ENCODE measurements at places on chromosomes 4 and X. TPM values are rescaled to one million over a fixed set of nuclear protein-coding genes. Genes with fewer than 3 reads are reported as not detected.
A peak's percentile ranks its signal among the peaks of the same experiment; 100 is the strongest.

- H3K36me3 ChIP-seq, result no peaks in the 10 kb centered on the region
- no peaks in the 10 kb centered on the region for H3K27me3 ChIP-seq
- H3K4me1 ChIP-seq, result peaks cover 43% of the 10 kb centered on the region
- no peak overlapping the region for H3K4me3 ChIP-seq
- H3K27ac ChIP-seq, result no peak overlapping the region
Observed at GRCh38 chr4:1036976-1037810, 25.8 kb downstream of the FGFRL1 start.

DNA sequence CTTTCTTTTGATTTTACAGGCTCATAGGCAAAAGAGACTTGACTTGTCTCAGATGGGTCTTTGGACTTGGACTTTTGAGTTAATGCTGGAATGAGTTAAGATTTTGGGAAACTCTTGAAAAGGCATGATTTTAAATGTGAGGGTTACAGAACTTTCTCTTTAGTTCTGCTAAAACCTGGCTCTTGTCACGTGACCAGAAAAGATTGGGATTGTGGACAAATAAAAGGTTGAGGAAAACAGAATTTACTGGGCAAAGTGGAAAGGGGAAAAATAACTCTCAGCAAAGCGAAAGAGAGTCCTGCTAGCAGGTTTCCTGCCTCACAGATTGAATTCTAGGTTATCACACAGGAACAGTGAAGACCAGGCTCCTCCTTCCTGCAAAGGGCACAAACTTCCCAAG lies 114.0 kb downstream of the SPANXN4 start:
- DNase-seq, result no peak
- no peak overlapping the region for H3K4me3 ChIP-seq
- no peaks in the 10 kb centered on the region for H3K36me3 ChIP-seq
- H3K4me1 ChIP-seq, result no peaks in the 10 kb centered on the region
- no peaks in the 10 kb centered on the region for H3K27me3 ChIP-seq

DNA sequence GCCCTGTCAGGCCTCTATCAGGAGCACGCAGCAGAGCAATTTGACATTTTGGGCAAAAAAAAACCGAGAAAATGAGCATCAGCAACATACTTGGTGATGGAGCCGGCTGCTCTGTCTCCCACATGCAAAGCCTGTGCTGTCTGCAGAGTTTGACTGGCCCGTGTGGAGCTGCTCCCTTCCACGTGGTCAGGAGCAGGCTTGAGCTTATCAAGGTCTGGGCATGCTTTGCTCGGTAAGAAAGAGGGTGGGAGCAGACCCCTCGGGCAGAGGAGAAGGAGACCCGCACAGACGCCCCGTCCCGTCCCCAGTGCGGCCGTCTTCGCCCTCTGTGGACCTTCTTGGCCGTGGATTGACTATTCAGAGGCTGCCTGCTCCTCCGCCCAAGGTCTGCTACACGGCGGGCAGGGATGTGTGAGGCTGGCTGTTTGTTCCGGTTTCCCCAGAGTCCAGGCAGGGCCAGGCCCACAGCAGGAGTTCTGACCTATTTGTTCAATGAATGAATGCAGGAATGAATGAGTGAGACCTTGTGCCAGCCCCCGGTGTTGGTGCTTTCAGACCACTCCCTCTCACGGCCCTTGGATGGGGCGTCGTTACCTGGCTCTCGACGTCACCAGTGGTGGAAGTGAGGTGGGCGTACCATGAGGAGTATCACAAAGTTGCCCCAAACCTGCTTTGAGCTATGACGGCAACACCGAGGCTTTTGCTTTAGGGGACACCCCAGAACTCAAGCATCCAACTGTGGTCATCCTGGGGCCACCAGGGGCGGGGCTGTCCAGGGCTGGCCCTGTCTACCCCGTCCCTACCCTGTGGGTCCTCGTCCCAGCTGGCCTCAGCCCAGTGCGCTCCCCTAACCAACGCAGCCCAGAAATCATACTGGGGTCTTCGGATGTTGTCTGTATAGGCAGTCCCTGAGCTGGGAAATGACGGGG lies 54.7 kb upstream of the ADRA2C start:
- no peak for DNase-seq
- no peaks in the 10 kb centered on the region for H3K27me3 ChIP-seq
- H3K27ac ChIP-seq, result no peak overlapping the region
- no peaks in the 10 kb centered on the region for H3K36me3 ChIP-seq
- peaks cover 5% of the 10 kb centered on the region for H3K4me1 ChIP-seq
- no peak overlapping the region for H3K4me3 ChIP-seq

DNA sequence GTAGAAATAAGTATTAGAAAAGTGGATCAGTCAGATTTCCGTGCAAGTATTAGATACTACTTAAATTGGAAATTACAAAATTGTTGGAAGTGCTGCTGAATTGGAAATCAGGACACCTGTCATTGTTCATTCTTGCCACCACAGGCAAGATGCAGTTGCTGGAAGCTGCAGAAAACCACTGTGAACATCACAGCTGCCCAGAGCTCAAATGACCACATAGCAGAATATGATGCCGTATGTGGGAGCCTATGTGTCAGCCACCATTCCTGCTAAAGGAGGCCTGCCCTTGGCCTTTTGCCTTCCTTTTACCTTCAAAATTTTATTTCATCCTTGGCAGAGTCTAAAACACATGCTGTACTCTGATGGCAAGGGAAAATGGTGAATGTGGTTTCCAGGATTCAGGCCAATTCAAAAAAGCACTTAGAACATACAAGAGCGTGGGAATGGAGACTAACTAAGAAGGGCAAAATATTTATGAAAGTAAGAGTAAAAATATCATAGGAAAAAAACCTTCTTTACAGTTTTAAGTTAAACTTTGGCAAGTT lies 1005.5 kb upstream of the GRID2 start:
- H3K4me1 ChIP-seq, result no peaks in the 10 kb centered on the region
- no peaks in the 10 kb centered on the region for H3K36me3 ChIP-seq
- H3K4me3 ChIP-seq, result no peak overlapping the region
- H3K27me3 ChIP-seq, result no peaks in the 10 kb centered on the region

DNA sequence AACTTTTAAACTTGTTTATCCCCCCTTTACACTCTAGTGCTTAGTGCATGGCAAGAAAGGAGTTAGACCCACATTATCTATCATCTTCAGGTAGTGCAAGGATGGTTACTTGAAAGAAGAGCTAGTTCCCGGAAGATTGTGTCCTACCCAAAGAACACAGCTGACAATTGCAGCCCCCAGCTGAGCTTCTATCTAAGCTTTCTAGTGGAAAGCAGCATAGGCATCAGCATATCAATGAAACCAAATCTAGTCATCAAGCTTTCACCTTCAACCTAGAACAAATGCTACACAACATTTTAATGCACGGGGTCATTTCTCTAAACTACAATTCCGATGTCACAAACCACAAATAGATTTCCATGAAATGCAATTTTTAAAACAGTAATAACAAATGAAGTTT lies 88.9 kb upstream of the TFDP3 start:
- H3K27me3 ChIP-seq, result no peaks in the 10 kb centered on the region
- H3K4me3 ChIP-seq, result peak overlapping the region; percentile 30
- peaks cover 54% of the 10 kb centered on the region for H3K4me1 ChIP-seq
- H3K36me3 ChIP-seq, result no peaks in the 10 kb centered on the region
- peak; percentile 38 for DNase-seq

DNA sequence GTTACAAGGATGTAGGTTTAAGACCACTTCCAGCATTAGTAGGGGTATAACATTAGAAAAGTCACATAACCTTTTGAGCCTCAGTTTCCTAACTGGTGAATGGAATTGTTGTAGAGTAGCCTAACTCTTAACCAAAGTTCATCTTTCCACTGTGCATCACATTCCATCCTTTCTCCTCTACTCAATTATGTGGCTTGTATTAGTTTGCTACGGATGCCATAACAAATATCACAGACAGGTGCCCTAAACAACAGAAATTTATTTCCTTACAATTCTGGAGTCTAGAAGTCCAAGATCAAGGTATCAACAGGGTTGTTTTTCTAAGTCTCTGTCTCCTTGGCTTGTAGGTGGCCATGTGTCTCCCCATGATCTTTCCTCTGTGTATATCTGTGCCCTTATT lies 231.9 kb downstream of the RASL11B start:
- H3K27me3 ChIP-seq, result no peaks in the 10 kb centered on the region
- no peak overlapping the region for H3K4me3 ChIP-seq
- H3K27ac ChIP-seq, result no peak overlapping the region
- DNase-seq, result no peak

GRCh38 chrX:126165721-126166461 lies at the start of gene DCAF12L2:
DCAF12L2 (minus strand) TSS chrX:126166289; CDS start chrX:126165924, 365 bp downstream.
- H3K4me3 ChIP-seq, result peak within 1 kb of the TSS; percentile 42
- peak; percentile 56 for DNase-seq
- peaks cover 1% of the 10 kb centered on the region for H3K4me1 ChIP-seq
- H3K27me3 ChIP-seq, result peaks cover 21% of the 10 kb centered on the region
- no peaks in the 10 kb centered on the region for H3K36me3 ChIP-seq

IL2 gene
- total RNA-seq, result not detected

GLRB gene
- total RNA-seq, result 6.1 TPM
